ENCODE measurements at places on chromosomes 1 and 21. TPM values are rescaled to one million over a fixed set of nuclear protein-coding genes. Genes with fewer than 3 reads are reported as not detected.

The SPATA17 gene
- 0.09 TPM for total RNA-seq

The OR2W3 gene
- not detected for total RNA-seq

The USH2A gene
- not detected for total RNA-seq

The RXRG gene
- not detected for total RNA-seq

The ZFP69B gene
- total RNA-seq, result 3.2 TPM

The CELA3B gene
- not detected for total RNA-seq
